ENCODE measurements at places on chromosomes 5 and 9.

- DNase-seq = no peak
Observed at GRCh38 chr9:6873857-6874256, 116.1 kb downstream of the KDM4C start.

- peak; percentile 13 for DNase-seq
Observed at GRCh38 chr5:152560512-152561137, 155.5 kb upstream of the NMUR2 start.

- DNase-seq = no peak
Observed at GRCh38 chr9:27426511-27427271, 97.4 kb upstream of the IFNK start.

GRCh38 chr9:109907810-109908458 lies 127.9 kb downstream of the PALM2AKAP2 start:
- peak; percentile 67 for DNase-seq

DNA sequence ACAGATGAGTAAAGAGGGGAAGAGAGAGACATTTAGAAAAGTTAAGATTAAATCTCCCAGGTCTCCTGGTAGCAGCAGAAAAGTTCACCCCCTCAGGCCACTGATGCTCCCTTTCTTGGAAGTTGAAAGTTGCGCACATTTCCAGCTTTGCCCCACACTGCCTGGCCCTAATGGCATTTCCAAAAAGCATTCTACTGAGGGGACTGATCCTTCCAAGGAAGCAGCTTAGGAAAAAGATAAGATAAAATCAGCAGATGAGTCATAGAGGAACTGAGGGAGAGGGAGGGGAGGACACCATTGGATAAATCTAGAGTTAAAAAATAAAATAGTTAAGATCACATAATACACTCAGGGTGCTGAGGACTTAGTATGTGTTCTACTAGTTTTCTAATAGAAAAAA lies 67.6 kb upstream of the SLC12A2 start:
- no peak for DNase-seq

DNA sequence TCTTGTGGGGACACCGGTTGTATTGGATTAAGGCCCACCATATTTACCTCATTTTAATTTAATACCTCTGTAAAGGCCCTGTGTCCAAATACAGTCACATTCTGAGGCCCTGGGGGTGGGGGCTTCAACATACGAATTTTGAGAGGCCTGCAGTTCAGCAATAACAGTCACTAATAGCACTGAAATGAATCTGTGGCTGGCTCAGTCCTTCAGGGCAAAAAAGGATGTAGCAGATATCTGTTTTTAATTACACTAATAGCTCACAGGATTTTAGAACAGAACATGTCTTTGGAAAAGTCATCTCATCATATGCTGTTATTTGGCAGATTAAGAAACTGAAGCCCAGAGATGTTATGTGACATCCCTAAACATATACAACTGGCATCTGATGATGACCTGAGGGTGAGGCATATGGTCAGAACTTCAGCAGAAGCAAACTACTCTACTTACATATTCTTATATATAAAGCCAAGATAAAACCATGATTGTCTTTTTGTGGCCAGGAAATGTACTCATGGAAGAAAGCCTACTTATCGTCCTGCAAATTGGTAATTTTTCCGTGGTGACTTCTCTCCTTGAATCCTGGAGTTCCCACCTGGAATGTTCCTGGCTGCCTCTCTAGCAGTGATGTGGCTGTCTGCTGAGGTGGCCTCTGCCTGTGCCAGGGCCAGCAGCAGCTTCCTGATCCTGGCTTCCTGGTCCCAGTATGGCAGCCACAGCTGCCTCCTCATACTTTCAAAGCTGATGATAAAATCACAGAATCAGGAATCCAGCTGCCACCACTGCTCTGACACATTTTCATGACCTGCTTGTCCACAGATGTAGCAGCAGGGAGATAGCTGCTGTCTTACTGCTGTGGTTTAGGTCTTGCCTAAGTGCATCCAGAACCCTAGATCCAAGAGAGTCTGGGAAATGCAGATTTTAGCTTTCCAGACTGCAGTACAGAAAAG lies 72.1 kb upstream of the ANKRD55 start:
- DNase-seq = no peak

GRCh38 chr9:13705373-13705772 lies 425.9 kb upstream of the MPDZ start:
- no peak for DNase-seq

DNA sequence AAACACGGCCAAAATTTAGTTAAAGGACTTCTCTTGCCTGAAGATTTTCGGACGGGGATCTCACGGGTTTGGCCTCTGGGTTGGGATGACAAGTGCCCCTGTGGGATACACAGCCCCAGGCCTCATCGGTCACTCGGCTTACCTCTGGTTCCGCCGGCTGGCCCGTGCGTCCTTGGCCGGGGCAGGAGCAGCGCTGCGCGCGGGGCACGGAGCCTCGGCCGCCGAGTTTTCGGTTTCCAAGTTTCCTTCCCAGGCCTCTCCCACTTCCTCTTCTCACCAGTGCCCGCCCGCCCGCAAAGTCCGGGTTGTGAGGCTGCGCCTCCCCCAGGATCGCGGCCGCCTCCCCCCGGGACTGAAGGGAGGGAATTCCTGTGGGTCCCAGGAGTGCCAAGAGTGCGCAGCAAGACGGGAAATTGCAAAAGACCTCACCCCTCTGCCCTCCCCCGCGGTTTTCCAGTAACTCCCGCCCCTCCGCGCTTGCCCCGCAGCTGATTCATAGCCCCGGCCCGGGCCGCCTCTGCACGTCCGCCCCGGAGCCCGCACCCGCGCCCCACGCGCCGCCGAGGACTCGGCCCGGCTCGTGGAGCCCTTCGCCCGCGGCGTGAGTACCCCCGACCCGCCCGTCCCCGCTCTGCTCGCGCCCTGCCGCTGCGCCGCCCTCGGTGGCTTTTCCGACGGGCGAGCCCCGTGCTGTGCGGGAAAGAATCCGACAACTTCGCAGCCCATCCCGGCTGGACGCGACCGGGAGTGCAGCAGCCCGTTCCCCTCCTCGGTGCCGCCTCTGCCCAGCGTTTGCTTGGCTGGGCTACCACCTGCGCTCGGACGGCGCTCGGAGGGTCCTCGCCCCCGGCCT lies at the start of gene OSMR:
TSS of gene OSMR (plus strand) at position 487 of the 853 bp plus-strand sequence. CDS start 23,033 bp downstream, outside the sequence.
- DNase-seq = peak; percentile 84

GRCh38 chr5:103526164-103526915 lies 36.2 kb downstream of the NUDT12 start:
- DNase-seq = no peak

- DNase-seq = peak; percentile 82
Observed at GRCh38 chr9:89179895-89180734, 1.5 kb upstream of the SHC3 start.

- DNase-seq = no peak
Observed at GRCh38 chr5:176162198-176162597, 76.0 kb upstream of the SIMC1 start.

GRCh38 chr9:80926611-80927010 lies 762.7 kb downstream of the TLE1 start:
- no peak for DNase-seq

- DNase-seq = peak; percentile 46
Observed at GRCh38 chr9:116355153-116355921, 201.7 kb downstream of the PAPPA start.

DNA sequence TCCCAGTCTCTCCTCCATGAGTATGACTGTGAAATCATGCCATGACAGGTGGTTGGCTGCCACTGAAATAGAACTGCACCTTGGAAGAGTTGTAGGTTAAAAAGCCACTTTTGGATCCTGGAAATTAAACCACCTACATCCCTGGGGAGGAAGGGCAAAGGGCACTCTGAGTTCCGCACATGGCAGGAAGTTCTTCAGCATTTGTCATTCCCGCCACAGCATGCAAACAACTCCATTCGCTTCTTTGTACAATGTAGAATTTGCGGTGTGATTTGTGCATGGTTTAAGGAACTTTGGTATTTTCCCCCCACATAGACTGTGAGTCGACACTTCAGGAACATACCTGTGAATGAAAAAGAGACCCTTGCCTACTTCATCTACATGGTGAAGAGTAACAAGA lies 9.8 kb downstream of the SAP30L start:
- no peak for DNase-seq

- no peak for DNase-seq
Observed at GRCh38 chr9:5438301-5439162, 807 bp upstream of the PLGRKT start.

- DNase-seq = no peak
Observed at GRCh38 chr5:138833080-138833479, 42.1 kb downstream of the LRRTM2 start.

DNA sequence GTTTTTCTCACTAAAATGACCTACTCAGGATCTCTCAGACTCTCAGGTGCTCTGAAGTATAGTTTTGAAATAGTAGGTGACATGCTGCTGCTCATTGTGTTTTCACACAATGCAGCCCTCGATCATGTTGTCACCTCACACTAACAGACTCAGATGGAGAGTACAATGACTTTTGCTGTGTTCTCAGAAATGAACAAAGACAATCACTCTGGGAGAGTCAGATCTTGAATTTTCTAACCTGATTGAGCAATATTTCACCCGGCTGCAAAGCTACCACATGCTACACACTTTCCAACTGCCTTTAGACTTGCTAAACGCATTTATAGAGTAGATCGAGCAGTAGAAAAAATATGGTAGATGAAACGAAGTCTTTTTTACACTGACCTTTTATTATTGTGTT lies 113.4 kb downstream of the ST8SIA4 start:
- DNase-seq = no peak

DNA sequence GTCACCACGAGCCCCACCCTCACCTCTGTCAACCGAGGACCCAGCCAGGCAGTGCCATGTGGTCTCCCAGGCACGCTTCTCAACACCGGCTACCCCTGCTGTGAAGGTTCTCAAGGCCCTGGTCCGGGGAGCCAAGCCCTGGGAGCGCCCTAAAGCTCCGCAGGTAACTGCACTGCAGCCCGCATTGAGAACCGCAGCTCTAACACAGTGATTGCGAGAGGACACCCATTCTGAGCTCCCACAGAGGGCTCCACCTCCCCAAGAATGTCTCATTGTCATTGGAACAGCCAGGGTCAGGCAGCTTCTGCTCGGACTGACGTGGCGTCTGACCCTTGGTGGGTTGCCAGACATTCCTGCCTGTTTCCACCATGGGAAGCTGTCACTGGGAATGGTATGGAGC lies 88.3 kb downstream of the ANKRD33B start:
- DNase-seq = peak; percentile 12

- DNase-seq = no peak
Observed at GRCh38 chr9:35529161-35529823, 39.4 kb downstream of the RUSC2 start.

GRCh38 chr5:172322028-172322965 lies 38.7 kb upstream of the UBTD2 start:
- peak; percentile 15 for DNase-seq

DNA sequence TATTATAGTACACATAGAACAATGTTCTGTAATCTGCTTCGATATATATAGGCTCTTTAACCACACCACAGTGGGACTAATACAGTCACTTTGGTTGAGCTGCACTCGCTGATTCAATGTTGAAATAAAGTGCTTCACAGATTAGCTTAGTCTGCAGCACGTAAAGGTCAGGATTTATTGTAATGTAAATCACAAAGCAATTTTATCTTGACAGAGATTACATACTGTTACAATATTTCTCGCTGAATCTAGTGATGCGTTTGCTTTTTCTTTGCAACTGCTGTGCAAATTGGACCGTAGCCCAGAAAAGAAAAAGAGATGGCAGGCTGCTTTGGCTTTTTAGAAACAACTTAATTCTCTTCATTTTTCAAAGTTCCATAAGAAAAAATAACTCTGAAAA lies 52.9 kb downstream of the CETN3 start:
- DNase-seq = no peak

All from HepG2 (cell line).